ENCODE measurements at places on chromosomes 1 and 21. TPM values are rescaled to one million over a fixed set of nuclear protein-coding genes. Genes with fewer than 3 reads are reported as not detected.

The TMEM82 gene
- not detected for total RNA-seq

The IFI6 gene
- total RNA-seq: 500 TPM

The CFHR3 gene
- 0.93 TPM for total RNA-seq

The CD164L2 gene
- total RNA-seq: 1.3 TPM

The CAMK1G gene
- total RNA-seq: 3.8 TPM

The MAST2 gene
- total RNA-seq: 60.7 TPM

The RBM11 gene
- 8.1 TPM for total RNA-seq

The SPATA17 gene
- 2.9 TPM for total RNA-seq

The ADAMTS4 gene
- total RNA-seq: 6.8 TPM

The ETV3L gene
- total RNA-seq: not detected

The INSRR gene
- total RNA-seq: 0.45 TPM

The SLAMF1 gene
- not detected for total RNA-seq

The PROX1 gene
- total RNA-seq: 1.4 TPM

The CRNN gene
- total RNA-seq: not detected

The OR6K3 gene
- not detected for total RNA-seq

The LRP8 gene
- 19.2 TPM for total RNA-seq

The CNIH4 gene
- 39.6 TPM for total RNA-seq

The LSS gene
- 80.6 TPM for total RNA-seq

The ST6GALNAC5 gene
- 18.6 TPM for total RNA-seq

The HES3 gene
- not detected for total RNA-seq

The FAM89A gene
- 14.2 TPM for total RNA-seq
